ENCODE measurements at places on chromosomes 1 and 21.
A peak's percentile ranks its signal among the peaks of the same experiment; 100 is the strongest.

DNA sequence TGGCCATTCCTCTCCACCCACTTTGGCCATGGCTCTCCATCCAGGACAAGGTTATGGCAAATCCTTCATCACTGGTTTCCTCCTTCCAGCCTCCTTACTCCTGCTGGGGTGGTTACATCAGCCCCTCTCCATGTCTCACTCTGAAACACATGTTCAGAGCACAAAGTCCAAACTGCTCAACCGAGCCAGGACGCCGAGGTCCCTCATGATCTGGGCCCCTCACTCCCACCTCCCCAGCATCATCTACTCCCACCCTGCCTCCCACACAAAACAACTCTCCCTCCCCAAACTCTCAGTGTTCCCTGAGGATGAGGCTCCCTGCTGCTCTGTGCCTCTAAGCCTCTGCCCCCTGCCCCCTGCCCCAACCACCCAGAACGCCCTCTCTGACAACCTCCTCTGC, 33.3 kb upstream of the ZBTB40 start:
- DNase-seq, result no peak

GRCh38 chr21:36385233-36386030, at the start of gene CHAF1B:
Gene CHAF1B, plus strand, starts transcription at chr21:36385392. Its CDS starts 745 bp downstream, at chr21:36386137.
- peak; percentile 47 for DNase-seq

GRCh38 chr21:38768471-38769063, 37.2 kb upstream of the ETS2 start:
- no peak for DNase-seq

DNA sequence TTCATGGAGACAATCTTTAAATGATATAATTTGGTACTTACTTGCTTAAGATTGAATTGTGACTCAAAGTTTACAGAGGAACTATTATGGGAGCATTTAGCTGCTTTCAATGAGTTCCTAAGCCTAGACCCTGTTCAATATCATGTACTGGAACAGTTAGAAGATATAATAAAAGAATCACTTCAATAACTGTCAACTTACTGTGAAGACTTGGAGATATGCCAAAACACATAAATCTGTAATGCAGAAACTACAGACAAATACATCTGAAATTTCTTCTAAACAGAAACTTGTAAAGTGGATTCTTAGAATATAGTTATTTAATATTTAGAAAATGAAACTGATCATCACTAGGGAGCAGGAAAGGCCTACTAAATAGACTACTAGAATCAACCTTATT, 259.3 kb downstream of the HLX start:
- peak; percentile 2 for DNase-seq

DNA sequence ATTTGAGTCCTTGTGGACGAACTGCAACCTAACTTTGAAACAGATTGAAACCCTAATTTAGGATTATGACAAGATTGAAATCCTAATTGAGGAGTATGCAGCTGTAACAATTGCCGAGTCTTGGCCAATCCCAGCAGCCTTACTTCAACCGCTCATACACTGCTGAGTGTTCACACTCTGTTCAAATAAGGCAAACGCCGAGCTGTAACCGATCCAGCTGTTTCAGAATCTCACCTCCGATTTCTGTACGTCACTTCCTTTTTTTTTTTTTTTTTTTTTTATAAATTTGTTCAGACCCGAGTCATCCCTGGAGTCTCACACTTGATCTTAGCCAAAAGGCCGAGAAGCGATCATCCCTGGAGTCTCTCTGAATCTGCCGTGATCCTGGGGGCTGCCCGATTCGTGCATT, 22.3 kb upstream of the ATP5PO start:
- DNase-seq, result no peak

DNA sequence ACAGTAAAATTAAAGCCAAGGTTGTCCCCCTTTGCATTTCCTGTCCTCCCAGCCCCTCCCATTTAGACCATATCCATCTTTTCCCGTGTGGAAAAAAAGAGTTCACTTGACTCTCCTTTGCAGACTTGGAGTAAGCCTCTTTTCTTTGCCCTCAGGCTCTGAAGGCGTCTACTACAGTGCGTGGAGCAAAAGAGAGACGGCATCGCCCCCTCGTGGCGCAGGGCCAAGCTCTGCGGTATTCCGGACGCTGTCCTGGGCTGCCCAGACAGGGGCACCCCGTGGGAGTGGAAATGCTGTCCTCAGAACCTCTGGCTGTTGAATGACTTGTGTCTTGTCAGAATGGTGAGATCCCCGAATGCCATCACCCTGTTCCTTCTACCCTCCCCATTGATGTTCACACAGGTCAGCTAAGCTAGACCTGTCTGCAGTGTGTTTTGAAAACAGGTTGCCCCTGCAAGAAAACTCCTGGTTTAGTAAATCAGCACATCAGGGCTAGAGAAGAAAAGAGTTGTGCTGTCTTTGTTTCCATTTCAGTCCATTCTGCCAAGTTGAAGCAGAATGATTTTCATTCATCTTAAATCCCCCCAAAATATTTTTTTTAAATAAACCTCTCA, 12.3 kb upstream of the GJA8 start:
- DNase-seq, result no peak

DNA sequence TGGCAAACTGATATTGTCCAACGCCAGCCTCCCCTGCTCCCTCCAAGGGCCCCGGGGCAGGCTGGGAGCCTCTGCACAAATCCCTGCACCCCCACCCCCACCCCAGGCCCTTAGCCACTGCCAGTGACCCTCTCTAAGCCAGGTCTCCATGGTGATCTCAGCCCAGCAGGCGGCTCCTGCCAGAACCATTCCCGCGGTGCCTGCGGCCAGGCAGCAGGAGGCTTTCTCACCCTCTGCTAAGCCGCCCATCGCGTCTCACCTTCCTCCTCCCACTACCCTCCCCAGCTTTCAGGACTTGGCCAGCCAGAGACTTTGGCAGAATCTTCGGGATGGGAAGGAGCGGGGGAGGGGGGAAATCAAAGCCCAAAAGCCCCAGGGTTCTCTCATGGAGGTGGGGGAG, 46.8 kb upstream of the WASF2 start:
- peak; percentile 79 for DNase-seq

DNA sequence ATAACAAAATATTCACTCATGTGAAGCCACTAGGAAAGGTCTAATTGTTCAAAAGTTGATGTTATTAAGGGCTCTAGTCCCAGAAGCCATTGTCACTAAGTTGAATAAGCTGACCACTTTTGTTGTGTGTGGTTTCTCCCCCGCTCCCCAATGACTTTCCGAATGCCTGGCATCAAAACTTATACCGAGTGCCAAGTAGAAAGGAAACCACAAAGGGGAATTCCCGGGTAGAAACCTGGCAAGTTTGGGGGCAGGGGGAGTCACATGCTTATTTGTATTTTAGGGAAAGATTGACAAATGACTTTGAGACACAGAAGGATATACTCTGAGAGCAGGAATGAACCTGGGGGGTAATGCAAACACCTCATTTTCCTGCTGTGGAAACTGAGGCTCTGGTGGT, 154.1 kb downstream of the TGFBR3 start:
- DNase-seq, result no peak

DNA sequence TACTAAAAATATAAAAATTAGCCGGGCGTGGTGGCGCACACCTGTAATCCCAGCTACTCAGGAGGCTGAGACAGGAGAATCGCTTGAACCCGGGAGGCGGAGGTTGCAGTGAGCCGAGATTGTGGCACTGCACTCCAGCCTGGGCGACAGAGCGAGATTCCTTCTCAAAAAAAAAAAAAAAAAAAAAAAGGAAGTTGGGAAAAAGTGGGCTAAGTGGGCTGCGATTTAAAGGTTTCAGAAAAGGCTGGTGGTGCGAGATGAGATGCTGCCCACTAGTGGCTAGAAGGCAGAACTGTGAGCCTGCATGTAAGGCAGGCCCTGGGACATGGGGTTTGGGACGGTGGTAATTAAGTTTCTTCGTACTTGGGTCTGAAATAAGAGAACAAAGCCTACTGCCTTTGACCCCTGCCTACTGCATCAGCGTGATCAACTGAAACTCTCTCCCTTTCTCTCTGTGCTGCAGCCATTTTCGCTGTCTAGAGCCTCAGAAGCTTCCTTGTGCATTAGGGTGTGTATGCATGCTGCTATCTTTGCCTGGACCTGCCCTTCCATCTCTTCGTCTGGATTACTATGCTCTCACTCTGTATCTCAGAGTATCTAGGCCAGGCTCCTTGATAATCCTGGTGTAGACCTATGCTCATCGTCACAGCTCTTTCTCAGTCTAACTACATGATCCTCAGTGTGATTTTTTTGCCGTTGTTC, 12.4 kb downstream of the FMOD start:
- peak; percentile 62 for DNase-seq
